ENCODE measurements at places on chromosomes 3 and 15.

DNA sequence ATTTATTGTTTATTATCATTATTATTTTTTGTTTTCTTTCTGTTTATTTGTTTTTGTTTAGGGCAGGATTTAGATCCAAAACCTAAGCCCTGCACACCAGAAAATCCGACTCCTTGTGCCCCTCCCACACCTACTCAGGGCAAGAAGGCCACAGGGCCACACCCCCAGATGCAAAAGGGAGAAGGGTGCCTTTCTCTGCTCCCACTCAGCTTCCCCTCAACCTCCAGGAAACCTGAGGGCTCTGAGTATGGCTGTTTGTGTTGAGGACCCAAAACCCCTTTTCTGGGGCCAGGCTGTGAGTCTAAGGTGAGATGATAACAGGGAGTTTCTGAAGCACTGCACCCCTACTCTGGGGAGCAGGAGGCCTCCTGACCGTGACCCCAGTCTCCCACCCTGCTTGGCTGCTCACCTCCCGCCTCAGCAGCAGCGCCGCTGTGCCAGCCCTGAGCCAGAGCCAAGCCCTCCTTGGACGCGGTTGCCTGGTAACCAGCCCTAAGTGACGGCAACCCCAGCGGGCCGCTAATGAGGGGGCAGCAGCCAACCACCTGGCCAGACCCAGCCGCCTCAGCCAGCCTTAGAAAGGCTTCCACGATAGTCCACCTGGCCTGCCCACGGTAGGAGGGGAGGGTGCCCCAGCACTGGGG lies 6.4 kb upstream of the C15orf39 start:
- DNase-seq = no peak

DNA sequence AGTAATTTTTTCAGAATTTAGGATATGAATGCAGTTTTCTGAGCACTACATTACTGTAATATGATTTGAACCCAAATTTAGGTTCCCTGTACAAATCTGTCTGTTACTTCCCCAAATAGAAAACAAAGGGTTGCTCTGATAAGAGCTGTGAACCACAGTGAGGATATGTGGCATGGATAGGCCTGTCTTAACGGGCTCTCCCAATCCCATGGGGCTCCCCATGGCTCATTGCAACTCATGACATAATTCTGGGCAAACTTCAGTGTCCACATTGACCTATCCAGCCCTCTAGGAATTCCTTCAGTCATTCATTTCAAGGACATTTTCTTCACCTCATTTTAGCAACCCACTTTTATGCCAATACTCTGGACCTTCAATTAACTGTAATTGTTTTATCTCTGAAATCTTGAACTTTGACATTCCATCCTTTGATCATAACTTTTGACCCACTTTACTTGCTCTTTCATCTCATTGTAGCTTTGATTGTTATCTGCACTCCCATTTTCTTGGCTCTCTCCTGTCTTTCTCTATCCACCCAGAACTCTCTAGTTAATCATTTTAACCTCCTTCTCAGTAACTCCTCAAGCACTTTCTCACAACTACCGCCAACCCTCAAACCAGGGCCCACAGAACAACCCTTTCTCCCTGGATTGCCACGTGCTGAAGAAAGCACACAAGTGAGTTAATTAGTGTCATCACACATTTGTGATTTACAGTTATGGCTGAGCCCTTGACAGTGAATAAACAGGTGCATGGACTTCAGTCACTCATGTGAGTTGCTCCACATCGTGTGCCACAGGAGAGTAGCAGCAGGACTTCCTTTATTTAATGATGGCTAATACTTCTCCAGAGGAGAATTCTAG lies 94.9 kb upstream of the AADACL2 start:
- DNase-seq = no peak

- no peak for DNase-seq
These were observed 98.9 kb upstream of the ST8SIA2 start for GRCh38 chr15:92294759-92295158.

DNA sequence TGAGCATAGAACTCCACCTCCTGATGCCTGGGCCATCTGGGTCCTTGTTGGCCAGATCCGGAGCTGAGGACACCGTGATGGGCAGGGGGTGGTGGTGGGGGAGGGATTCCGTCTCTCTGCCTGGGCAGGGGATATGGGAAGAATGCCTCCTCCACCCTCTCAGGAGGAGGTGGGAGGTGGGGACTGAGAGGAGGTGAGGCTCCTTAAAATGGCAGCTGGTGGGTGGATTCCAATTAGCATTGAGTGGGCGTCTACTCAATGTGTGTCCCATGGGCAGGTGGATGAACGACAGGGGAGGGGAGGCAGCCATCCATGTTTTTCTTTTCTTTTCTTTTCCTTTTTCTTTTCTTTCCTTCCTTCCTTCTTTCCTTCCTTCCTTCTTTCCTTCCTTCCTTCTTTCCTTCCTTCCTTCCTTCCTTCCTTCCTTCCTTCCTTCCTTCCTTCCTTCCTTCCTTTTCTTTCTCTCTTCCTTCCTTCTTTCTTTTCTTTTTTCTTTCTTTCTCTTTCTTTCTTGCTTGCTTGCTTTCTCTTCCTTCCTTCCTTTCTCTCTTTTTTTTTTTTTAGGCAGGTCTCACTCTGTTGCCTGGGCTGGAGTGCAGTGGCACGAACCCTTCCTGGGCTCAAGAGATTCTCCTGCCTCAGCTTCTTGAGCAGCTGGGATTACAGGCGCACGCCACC lies 5.0 kb downstream of the SLC28A1 start:
- DNase-seq = no peak

DNA sequence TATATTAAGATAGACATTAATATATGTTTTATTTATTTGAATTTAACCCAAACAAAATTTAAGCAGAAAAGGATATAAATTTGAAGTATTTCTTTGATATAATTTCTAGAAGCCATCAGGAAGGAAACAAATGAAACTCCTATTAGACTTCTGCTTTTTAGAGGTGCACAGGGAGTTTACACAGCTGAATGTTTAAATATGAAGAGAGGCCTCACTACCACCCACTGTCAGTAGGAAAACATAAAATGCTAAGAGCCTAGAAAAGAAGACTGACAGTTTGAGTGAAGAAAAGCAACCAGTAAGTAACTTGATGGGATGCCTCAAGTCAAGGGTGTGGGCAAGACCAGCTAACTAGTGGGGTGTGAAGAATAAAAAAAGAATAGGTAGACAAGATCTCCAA lies 19.7 kb downstream of the PLSCR2 start:
- no peak for DNase-seq

- no peak for DNase-seq
These were observed 5.4 kb downstream of the CLN6 start for GRCh38 chr15:68224108-68224507.

DNA sequence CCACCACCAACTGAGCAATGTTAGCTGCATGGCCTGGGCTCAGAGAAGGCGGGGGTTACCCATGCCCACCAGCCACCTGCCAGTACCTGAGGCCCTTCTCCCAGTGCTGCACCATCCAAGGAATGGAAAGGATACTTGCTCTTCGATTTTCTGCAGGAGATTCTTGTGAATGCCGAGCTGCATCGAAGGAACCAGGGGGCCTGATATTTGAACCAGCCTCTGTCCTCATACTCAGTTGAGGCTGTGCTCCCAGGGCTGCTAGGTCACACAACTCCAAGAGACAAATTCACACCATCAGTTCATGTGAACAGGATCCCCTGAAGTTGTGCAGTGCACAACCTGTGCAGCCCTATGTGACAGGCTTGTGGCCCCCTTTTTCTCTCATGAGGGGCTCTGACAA lies 18.0 kb downstream of the PLA2G4F start:
- no peak for DNase-seq

DNA sequence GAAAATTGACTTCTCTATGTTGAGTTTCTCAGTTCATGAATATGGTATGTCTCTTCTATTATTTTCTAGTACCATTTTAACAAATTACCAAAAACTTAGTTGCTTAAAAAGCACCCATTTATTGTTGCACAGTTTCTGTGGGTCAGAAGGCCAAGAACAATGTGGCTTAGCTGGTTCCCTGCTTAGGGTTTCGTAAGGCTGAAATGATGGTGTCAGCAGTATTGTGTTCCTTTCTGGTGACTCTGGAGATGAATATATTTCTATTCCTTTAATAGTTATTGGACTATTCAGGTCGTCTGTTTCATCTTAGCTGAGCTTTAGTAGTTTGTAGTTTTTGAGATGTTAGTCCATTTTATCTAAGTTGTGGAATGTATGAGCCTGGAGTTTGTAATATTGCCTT lies 44.9 kb downstream of the IL1RAP start:
- no peak for DNase-seq

- no peak for DNase-seq
These were observed 9.5 kb downstream of the C3orf52 start for GRCh38 chr3:112095731-112096130.

GRCh38 chr3:7504886-7505775 lies 644.2 kb downstream of the GRM7 start:
- DNase-seq = no peak

DNA sequence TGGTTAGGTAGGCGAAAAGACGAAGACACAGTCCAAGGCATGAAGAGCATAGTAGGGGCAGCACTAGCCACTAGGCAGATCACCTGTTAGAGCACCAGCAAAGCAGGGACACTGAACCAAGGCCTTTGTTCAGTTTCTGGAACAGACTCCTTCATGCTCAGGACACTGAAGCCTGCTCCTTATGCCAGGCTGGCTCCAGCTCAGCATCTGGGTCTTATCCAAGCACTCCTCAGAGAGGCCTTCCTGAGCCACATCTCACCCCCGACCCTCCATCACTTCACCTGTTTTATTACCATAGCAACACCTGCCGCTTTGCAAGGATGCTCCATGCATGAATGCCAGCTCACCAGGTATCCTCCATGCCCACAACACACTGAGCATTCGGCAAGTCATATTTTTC lies 206.3 kb upstream of the CHRNA7 start:
- no peak for DNase-seq

DNA sequence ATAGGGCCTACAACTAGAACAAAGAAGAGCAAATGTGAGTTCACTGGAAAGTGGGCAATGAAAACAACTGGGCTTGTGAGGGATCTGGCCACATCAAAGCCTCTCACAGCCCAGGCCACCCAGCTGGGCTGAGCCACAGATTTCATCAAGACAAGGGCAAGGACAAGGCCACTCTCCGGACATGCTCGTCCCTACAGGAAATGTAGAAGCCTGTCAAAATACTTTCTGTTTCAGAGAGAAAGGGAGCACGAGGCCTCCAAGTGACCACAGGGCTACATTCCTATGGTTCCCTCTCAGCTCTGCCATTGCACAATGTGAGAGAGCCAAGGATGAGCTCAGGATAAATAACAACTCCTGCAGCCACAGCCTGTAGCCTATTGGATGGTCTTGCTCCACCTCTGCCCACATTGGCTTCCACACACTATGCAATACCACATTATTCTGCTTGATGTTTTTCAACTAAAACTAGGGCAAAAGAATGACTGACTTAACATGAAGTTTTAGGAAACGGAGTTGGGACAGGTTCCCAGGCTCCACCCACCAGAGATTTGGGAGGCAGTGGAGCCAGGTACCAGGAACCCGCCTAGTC lies 12.1 kb downstream of the TBC1D2B start:
- no peak for DNase-seq

DNA sequence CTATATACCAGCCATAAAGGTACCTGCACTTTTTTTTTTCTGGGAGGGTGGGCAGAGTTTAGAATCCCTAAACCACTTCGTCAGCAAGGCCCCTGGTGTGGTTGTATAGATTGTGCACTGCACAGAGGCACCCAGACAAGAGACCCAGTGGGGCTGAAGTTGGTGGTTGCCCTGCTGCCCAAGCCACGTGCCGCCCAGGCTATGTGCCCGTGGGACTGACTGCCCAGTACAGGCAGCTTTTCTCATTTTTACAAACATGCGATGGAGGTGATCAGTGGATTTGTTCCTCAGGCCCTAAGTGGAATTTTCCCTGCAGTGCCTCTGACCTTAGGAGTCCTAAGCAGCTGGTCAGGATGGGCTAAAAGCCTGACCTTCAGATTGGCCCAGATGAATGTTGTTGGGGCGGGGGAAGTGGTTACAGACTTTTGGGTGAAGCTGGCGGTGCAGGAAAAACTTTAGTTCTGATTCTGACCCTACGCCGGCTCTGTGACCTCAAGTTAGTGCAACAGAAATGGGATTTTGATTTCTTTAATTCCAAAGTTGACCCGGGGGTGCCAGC lies 34.9 kb upstream of the LIMD1 start:
- no peak for DNase-seq

GRCh38 chr3:139772539-139773500 lies 95.0 kb upstream of the NMNAT3 start:
- DNase-seq = no peak

GRCh38 chr15:100703032-100703578 lies 100.7 kb downstream of the ASB7 start:
- no peak for DNase-seq

DNA sequence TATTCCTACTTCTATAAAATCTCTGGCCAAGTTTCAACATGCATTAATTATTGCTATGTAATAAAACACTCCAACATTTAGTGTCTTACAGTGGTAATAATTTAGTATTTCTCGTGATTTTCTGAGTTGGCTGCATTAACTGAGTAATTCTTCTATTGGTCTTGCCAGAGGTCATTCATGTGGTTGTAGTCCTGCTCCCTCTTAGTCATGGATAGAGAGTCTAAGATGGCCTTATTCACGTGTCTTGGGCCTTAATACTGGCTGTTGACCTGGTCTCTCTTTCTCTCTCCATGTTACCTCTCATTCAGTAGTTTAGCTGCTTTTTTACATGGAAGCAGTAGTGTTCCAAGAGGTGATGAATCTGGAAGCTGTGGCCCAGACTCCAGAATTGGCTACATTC lies 140.1 kb upstream of the ZBTB20 start:
- no peak for DNase-seq

GRCh38 chr3:54859184-54859583 lies 68.7 kb downstream of the LRTM1 start:
- no peak for DNase-seq

- no peak for DNase-seq
These were observed 452 bp downstream of the BBX start for GRCh38 chr3:107523289-107523538.

GRCh38 chr15:40061212-40061901 lies 22.4 kb upstream of the SRP14 start:
- DNase-seq = no peak

GRCh38 chr3:122927726-122928125 lies 99.8 kb downstream of the SEMA5B start:
- DNase-seq = no peak

DNA sequence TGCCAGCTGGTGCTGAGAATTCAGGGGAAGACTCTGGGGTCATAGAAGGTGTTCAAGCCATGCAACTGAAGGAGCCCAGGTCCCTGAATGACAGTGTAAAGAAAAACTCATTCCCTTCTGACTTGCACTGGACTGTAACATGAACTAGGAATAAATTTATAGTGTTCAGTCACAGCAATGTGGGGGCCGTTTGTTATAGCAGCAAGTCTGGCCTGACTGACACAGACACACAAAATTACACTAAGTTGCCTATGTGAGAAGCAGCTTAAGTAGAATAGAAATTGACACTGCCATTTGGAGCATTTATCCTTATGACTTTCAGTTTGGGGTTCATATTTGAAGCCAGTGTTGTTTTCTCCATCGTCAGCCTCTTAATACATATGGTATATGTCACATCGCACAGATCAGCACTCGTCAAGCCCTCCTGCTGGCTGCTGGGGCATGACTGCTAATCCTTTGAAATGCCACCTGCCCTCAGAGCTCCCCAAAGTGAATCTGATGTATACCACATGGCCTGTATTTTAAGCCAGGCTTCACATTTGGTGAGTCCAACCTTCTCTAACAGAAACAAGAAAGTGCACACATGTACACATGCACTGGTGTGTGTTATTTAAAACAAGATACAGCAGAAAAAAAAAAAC lies 17.1 kb upstream of the HEG1 start:
- DNase-seq = no peak
